Gastrocnemius medialis (tissue), 4 donors: ENCODE measurements at places on chromosomes 2 and 18. TPM values are rescaled to one million over a fixed set of nuclear protein-coding genes. Genes with fewer than 3 reads are reported as not detected.
A peak's percentile ranks its signal among the peaks of the same experiment; 100 is the strongest.

ARHGAP15 gene
- 1.3 TPM for total RNA-seq

AMER3 gene
- total RNA-seq, result not detected

TNFAIP6 gene
- not detected for total RNA-seq

NGEF gene
- 0.66 TPM for total RNA-seq

CAPN14 gene
- not detected for total RNA-seq

DUSP2 gene
- total RNA-seq, result 2.3 TPM

NT5C1B gene
- total RNA-seq, result not detected

UGT1A10 gene
- not detected for total RNA-seq

LIPG gene
- total RNA-seq, result 3.2 TPM

FBXO48 gene
- total RNA-seq, result 1.1 TPM

GRCh38 chr2:215019085-215019484 is 119.3 kb downstream of the ABCA12 start:
- H3K36me3 ChIP-seq, result no peaks in the 10 kb centered on the region
- H3K27ac ChIP-seq, result no peak overlapping the region
- no peak for DNase-seq

DNA sequence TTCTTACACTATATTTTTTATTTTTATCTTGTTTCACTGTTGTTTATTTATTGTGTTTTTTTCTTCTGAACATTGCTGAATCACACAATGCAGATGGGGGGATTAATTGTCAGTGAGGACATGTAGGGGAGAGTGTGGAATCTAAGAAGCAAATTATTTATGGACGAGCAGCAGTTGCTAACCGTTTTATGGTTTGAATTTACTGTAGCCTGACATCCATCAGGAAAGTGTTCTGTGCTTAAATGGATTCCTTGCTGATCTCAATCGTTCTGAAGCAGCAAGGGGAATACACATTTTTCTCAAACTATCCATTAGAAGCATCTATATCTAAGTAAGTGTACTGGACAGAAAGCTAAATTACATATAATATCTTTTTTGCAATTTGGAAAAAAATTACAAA is 119.5 kb downstream of the CD8B2 start:
- H3K36me3 ChIP-seq, result no peaks in the 10 kb centered on the region
- no peak overlapping the region for H3K27ac ChIP-seq
- H3K4me1 ChIP-seq, result no peaks in the 10 kb centered on the region
- no peak for DNase-seq

- no peaks in the 10 kb centered on the region for H3K27me3 ChIP-seq
Measured at GRCh38 chr2:59301466-59302402, 1060.6 kb upstream of the FANCL start.

DNA sequence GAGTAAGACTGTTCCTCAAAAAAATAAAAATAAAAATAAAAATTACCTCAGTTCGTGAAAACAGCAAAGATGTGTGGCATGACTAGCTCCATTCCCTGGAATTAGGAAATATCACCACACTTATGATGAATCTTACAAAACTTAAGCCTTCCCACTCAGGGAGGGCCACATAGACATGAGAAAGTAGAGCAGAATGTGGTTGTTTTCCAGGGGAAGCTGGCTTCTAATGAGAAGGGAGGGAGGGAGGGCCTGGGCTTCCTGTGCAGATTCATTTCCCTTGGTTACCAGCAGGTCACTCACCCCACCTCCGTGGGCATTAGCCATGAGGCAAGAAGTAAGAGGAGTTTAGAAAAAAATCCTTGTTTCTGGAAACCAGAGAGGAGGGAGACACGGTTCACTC is 95.9 kb upstream of the RMDN2 start:
- H3K27ac ChIP-seq, result peak overlapping the region; percentile 57
- peak; percentile 9 for DNase-seq
- no peaks in the 10 kb centered on the region for H3K36me3 ChIP-seq
- peaks cover 15% of the 10 kb centered on the region for H3K4me1 ChIP-seq
- no peak overlapping the region for H3K4me3 ChIP-seq

DNA sequence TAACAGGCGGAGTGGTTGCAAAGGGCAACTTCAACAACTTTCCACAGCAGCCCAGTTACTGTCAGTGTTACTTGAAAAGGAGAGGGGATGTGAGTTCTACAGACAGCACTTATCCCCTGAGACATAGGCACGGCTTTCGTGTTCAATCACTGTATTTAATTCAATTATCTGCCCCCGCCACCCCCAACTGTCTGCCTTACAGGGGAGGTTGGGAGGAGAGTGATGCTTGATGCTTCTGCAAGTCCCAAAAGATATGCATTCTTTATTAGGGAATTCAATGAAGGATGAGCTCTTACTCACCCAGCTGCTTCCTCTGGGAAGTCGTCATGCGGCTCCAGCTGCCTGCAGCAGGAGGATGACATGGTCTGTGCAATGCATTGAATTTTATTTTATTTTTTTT is 639.9 kb downstream of the DCC start:
- H3K27me3 ChIP-seq, result no peaks in the 10 kb centered on the region
- no peak for DNase-seq
- no peaks in the 10 kb centered on the region for H3K4me1 ChIP-seq
- H3K27ac ChIP-seq, result no peak overlapping the region

GRCh38 chr2:26653207-26654060 is 12.3 kb upstream of the CIB4 start:
- H3K4me3 ChIP-seq, result no peak overlapping the region
- H3K27ac ChIP-seq, result no peak overlapping the region
- DNase-seq, result no peak
- H3K4me1 ChIP-seq, result no peaks in the 10 kb centered on the region
- no peaks in the 10 kb centered on the region for H3K27me3 ChIP-seq

DNA sequence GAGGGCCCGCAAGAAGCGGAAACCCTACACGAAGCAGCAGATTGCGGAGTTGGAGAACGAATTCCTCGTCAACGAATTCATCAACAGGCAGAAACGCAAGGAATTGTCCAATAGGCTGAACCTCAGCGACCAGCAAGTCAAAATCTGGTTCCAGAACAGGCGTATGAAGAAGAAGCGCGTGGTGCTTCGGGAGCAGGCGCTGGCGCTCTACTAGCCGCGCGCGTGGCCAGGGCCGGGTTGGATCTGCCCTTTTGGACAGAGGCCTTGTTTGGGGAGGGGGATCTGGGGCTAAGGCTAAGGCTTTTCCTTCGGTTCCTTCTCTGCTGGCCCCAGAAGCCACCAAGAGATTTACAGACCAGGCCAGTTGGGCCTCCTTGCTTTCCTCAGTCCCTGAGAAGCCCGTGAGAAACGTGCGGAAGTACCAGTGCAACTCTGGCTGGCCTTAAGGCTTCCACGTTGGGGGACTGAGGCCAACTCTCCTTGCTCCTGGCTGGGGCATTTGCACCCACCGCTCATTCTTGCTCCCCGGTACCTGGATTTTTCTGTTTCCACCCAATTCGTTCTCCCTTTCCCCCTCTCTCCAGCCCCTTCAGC is 1.0 kb downstream of the HOXD12 start:
- no peak for DNase-seq
- peaks cover 100% of the 10 kb centered on the region for H3K27me3 ChIP-seq
- no peak overlapping the region for H3K4me3 ChIP-seq
- H3K4me1 ChIP-seq, result peaks cover 24% of the 10 kb centered on the region
- H3K36me3 ChIP-seq, result no peaks in the 10 kb centered on the region

GRCh38 chr2:145088756-145089155 is 568.8 kb upstream of the ZEB2 start:
- H3K4me1 ChIP-seq, result no peaks in the 10 kb centered on the region
- H3K27ac ChIP-seq, result no peak overlapping the region
- no peak for DNase-seq
- no peaks in the 10 kb centered on the region for H3K27me3 ChIP-seq
- no peak overlapping the region for H3K4me3 ChIP-seq
- no peaks in the 10 kb centered on the region for H3K36me3 ChIP-seq

DNA sequence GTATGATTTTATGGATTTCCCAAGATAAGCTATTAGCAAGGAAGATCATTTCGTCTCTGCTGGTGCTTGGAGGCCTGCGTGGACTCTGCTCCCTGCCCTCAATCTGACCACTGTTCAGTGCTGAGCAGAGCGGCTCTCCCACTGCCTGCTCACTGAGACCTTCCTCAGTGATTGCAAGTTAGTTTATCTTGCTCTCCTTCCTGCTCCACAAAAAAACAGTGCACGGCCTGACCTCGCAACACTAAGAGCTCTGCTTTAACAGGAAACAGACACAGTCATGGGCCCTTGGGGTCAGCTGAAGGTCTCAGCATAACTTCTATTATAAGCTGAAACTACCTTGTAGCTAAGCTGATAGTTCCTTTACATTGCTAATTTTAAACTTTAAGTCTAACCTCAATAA is 53.1 kb downstream of the PRELID3A start:
- no peak for DNase-seq
- H3K27me3 ChIP-seq, result no peaks in the 10 kb centered on the region
- H3K27ac ChIP-seq, result no peak overlapping the region
- no peaks in the 10 kb centered on the region for H3K4me1 ChIP-seq
- H3K36me3 ChIP-seq, result peaks cover 37% of the 10 kb centered on the region

GRCh38 chr2:166297951-166298350 is 77.8 kb downstream of the SCN9A start:
- no peaks in the 10 kb centered on the region for H3K27me3 ChIP-seq
- H3K36me3 ChIP-seq, result no peaks in the 10 kb centered on the region
- no peak overlapping the region for H3K27ac ChIP-seq
- DNase-seq, result no peak
- H3K4me1 ChIP-seq, result no peaks in the 10 kb centered on the region
- no peak overlapping the region for H3K4me3 ChIP-seq

GRCh38 chr2:79447463-79447862 is 65.4 kb upstream of the CTNNA2 start:
- no peaks in the 10 kb centered on the region for H3K27me3 ChIP-seq
- H3K4me3 ChIP-seq, result no peak overlapping the region
- H3K36me3 ChIP-seq, result no peaks in the 10 kb centered on the region
- H3K4me1 ChIP-seq, result no peaks in the 10 kb centered on the region
- no peak for DNase-seq

DNA sequence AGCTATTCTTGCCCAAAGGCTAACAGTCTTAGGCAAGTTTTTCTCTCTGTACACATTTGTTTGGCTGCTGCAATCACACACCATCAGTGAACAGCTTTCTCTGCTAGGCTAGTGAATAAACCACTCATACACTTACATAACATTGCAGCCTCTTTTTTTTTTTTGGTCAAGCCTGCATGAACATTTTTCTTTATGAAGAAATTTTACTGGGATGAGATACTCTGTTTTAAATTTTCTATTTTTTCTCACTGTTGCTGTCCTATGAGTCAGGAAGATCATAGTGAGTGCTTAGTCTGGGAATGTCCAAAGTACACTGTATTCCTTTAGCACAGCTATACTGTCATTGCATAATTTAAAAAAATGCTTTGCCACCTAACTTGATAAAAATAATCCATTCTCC is 58.5 kb downstream of the ROCK1 start:
- DNase-seq, result no peak
- peaks cover 45% of the 10 kb centered on the region for H3K4me1 ChIP-seq
- H3K4me3 ChIP-seq, result no peak overlapping the region
- H3K27me3 ChIP-seq, result no peaks in the 10 kb centered on the region
- H3K36me3 ChIP-seq, result no peaks in the 10 kb centered on the region

- DNase-seq, result peak; percentile 48
- H3K27me3 ChIP-seq, result no peaks in the 10 kb centered on the region
- H3K27ac ChIP-seq, result peak overlapping the region; percentile 51
- no peaks in the 10 kb centered on the region for H3K36me3 ChIP-seq
- H3K4me3 ChIP-seq, result no peak overlapping the region
Measured at GRCh38 chr2:190126798-190127197, 64.3 kb upstream of the MSTN start.

GRCh38 chr18:3207565-3207964 is 12.2 kb downstream of the MYOM1 start:
- peaks cover 47% of the 10 kb centered on the region for H3K4me1 ChIP-seq
- no peaks in the 10 kb centered on the region for H3K27me3 ChIP-seq
- H3K36me3 ChIP-seq, result no peaks in the 10 kb centered on the region
- peak overlapping the region; percentile 90 for H3K27ac ChIP-seq

- peaks cover 3% of the 10 kb centered on the region for H3K4me1 ChIP-seq
- no peaks in the 10 kb centered on the region for H3K36me3 ChIP-seq
- H3K4me3 ChIP-seq, result no peak overlapping the region
- H3K27ac ChIP-seq, result no peak overlapping the region
Measured at GRCh38 chr18:62198259-62198658, 11.2 kb downstream of the RELCH start.

- H3K4me3 ChIP-seq, result no peak overlapping the region
- no peak overlapping the region for H3K27ac ChIP-seq
- no peaks in the 10 kb centered on the region for H3K27me3 ChIP-seq
- no peaks in the 10 kb centered on the region for H3K36me3 ChIP-seq
- no peak for DNase-seq
- no peaks in the 10 kb centered on the region for H3K4me1 ChIP-seq
Measured at GRCh38 chr2:83633423-83633822, 825.7 kb downstream of the SUCLG1 start.

GRCh38 chr2:104405623-104406022 is 448.3 kb upstream of the POU3F3 start:
- no peak for DNase-seq
- no peaks in the 10 kb centered on the region for H3K4me1 ChIP-seq
- H3K4me3 ChIP-seq, result no peak overlapping the region

DNA sequence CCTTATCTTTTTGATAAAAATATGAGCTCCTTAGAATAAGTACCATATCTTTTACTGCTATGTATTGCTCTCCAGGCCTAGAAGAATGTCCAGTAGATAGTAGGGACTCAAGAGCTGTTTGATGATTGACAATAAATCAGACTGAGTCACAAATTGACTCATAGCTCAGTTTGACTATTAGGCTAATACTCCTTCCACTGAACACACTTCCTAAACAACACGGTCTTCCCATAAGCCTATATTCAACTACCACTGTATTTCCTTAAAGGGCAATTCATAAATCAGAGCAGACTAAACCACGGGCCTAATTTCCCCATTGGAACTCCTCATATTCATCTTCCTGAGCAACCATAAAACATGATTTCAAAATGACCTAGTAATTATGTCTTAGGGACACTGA is 258.5 kb downstream of the ALK start:
- no peaks in the 10 kb centered on the region for H3K36me3 ChIP-seq
- DNase-seq, result no peak
- H3K4me1 ChIP-seq, result no peaks in the 10 kb centered on the region
- no peak overlapping the region for H3K27ac ChIP-seq
- no peaks in the 10 kb centered on the region for H3K27me3 ChIP-seq

DNA sequence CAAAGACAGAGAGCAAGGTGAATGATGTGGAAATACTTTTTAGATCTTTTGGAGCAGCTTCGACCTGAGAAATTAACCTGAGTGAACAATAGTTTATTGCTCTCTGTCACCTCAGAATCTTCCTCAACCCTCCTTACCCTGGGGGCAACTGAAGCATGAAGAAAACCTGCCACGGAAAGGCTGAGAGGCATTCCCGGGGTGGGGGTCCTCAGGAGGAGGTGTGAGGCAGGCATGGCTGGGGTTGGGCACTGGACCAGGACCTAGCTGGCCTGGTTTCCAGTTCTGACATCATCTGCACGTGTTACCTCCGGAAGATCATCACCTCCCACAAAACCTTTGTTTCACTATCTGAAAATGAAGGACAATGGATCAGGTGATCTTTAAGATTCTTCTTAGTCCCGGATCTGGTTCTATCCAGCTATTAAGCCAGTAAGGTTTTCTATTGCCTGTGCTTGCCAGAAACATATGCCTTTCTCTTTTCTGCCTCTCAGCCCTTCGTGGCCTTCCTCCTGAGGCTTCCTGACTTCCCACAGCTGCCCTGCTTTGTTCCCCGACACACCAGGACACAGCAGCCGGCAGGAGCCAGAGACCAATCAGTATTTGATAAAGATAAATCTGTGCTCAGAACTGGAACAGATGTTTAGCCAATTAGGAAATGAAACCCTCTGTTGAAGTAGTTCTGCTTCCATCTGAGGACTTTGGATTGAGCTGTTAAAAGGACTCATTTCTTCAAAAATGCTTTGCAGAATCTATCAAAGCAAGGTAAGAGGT is 232.5 kb downstream of the TDRD15 start:
- H3K4me1 ChIP-seq, result no peaks in the 10 kb centered on the region
- no peak overlapping the region for H3K27ac ChIP-seq
- H3K36me3 ChIP-seq, result no peaks in the 10 kb centered on the region
- H3K4me3 ChIP-seq, result no peak overlapping the region

- no peaks in the 10 kb centered on the region for H3K4me1 ChIP-seq
- no peak overlapping the region for H3K27ac ChIP-seq
- H3K4me3 ChIP-seq, result no peak overlapping the region
- no peaks in the 10 kb centered on the region for H3K36me3 ChIP-seq
Measured at GRCh38 chr2:123597988-123598387, 427.1 kb upstream of the CNTNAP5 start.
